Activated CD8-positive, alpha-beta memory T cell treated with anti-CD3 and anti-CD28 coated beads, Interleukin-2, amount 50 U/mL, for 4 hours (primary cell): ENCODE measurements at places on chromosomes 2 and 18.

DNA sequence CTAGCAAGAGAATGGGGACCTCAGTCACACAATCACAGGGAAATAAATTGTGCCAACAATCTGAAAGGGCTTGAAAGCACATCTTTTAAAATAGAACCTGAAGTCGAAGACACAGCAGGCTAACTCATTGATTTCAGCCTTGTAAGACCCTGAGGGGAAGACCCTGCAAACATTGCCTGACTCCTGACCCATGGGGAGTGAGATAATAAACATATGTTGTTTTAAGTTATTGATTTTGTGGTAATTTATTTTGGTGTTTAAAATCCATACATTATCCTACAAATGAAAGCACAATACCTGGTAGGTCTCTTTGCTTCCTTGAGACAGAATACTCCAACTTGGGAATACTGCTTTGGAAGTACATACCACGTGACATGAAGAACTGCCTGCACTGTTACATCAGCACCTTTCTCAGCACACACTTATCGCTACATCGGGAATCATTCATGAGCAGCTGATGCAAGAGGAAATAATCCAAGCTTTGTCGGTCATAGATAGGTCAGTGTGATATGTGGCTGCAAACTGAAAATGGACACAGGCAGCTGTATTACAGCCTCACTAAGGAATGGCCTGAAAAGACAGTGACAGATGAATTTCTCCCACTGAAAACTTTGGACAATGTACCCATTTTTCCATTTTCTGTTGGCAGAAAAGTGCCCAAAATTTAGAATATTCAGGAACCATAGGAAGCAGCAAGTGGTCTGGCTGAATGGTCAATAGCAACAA is 494.5 kb upstream of the MAP2 start:
- DNase-seq = no peak

DNA sequence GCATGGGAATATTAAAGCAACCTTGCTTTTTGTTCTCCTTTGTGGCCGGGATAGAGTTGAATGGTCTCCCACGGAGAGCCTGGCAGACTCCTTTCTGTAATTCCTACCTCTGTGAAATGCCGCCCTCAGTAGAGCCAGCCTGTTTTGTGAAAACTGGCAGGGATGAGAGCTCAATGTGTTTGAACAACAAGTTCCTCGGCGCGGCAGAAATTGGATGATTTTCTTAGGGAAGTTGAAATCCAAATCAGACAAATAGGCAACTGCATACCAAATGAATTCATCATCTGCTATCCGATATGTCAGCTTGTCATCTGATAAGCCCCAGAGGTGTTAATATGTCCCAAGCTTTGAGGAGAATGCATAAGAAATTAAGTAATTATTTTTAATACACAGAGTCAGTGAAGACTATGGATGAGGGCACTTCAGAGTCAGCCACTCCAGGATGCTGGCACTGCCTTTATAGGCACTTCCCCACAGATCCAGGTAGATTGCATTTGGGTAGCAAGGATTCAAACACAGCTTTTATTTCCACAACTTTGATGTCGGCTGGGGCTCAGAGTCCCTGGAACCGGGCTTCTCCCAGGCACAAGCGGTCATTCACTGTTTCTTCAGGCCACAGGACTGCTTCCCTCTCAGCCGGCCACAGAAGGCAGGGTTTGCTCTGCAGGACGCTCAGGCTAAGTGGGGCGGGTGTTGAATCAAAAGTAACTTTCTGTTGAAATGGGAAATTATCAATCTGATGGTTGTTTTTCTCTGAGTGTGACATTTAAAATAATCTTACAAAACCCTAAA is 82.8 kb upstream of the REV1 start:
- DNase-seq = no peak

DNA sequence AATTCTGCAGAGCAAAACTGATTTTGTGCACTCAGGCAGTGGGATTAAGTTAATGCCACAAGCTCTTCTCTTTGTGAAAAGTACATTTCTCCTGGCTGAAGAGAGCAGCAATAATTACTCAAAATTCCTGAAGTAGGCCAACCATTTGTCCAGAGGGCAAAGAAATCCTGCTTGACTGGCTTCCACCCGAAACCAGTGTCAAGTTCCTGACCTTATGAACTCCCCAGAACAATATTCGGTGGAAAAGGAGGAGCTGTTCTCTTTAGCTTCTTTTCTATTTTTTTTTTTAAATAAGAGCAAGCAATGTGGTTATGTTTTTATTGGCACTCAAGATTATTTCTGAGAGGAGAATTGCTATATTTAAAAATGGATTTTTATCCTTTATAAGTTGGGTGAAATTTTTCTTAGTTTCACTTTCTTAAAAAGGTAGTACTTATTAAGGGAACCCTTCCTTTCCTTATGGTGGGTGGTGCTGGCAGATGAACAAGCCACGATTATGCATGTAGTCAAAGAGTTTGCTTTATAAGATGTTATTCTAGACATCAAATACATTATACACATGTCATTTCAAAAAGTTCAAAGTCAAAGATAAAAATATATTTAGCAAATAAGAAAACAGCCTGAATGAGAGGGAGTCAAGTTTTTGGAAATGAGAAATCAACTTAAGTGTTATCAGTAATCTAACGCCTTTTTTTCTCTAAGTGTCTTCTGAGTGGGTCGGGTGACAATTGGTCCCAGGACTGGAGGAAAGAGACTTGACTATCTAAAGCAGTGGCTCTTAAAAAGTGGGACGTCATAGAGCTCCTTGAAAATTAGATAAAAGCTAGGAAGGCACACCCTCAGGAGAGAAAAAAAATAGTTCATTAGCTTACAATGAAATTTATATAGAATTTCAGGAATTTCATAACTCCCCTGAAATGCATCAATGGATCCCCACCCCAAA is 194.5 kb downstream of the IKZF2 start:
- DNase-seq = no peak

DNA sequence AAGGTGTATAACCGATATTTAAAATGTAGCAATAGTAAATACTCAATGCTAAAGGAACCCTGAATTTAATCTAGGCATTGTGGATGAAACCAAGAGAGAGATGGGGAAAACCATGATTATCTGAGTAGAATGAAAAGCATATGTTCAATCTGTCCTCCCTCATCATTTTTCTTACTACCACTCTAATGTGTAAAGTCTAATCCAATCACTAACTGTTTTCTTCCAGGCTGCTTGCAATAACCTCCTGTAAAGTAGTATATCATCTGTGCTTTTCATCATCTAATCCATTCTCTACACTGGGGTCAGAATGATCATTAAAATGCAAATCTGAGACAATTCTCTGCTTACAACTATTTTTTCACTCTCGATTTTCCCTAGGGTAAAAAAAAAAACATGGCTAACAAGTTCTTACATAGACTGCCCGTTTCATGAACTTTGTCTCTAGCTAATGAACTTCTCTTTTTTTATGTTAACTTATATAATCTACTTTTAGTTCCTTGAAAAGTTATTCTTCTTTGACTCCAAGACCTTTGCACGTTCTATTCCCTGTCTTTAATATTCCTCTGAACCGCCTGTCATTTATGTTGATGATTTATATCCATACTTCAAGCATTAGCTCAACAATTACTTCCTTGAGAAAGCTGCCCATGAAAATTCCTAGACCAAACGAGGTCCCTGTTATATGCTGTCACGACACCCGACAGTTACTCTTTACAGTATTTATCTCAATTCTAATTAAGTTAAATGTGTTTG is 94.7 kb upstream of the SLC8A1 start:
- DNase-seq = no peak

GRCh38 chr2:23464156-23464555 is 79.2 kb downstream of the KLHL29 start:
- DNase-seq = no peak

GRCh38 chr2:27154488-27154887 is 5.7 kb downstream of the TCF23 start:
- no peak for DNase-seq

GRCh38 chr2:26058390-26058789 is 24.5 kb downstream of the RAB10 start:
- no peak for DNase-seq

GRCh38 chr2:179837408-179837807 is 24.0 kb downstream of the ZNF385B start:
- no peak for DNase-seq

DNA sequence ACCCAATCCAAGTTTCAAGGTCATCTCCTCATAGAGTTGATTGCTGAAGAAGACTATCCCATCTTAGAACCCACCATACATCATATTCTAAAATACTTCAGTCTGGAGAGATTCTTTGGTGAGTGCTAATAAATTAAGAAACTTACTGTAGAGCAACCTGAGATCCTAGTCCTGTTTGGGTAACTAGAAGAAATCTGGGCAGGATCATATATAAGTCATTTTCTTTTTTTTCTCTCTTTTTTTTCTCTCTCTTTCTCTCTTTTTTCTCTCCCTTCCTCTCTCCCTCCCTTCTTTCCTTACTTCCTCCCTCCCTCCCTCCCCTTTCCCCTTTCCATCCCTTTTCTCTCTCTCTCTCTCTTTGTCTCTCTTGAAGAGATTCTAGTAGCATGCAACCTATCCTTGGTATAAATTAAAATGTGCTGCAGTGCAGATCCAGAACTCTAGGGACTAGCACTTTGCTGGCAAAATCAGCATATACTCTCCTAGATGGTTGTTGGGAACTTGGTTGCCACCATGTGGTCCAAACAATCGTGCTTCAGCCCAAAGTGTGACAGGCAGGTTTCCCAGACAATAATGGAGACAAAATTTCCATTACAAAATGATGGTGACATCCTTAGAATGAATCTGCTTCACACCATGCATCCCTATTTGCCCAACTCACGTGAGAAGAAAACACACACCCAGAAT is 399.4 kb upstream of the CELF4 start:
- DNase-seq = no peak

GRCh38 chr2:128233790-128234395 is 84.8 kb downstream of the HS6ST1 start:
- DNase-seq = no peak

- DNase-seq = no peak
These were observed 2.4 kb downstream of the GLI2 start for GRCh38 chr2:120738117-120738516.
